ENCODE measurements at places on chromosomes 7 and 10.
A peak's percentile ranks its signal among the peaks of the same experiment; 100 is the strongest.

GRCh38 chr10:13222566-13222965 lies 11.6 kb downstream of the UCMA start:
- no peak for DNase-seq

DNA sequence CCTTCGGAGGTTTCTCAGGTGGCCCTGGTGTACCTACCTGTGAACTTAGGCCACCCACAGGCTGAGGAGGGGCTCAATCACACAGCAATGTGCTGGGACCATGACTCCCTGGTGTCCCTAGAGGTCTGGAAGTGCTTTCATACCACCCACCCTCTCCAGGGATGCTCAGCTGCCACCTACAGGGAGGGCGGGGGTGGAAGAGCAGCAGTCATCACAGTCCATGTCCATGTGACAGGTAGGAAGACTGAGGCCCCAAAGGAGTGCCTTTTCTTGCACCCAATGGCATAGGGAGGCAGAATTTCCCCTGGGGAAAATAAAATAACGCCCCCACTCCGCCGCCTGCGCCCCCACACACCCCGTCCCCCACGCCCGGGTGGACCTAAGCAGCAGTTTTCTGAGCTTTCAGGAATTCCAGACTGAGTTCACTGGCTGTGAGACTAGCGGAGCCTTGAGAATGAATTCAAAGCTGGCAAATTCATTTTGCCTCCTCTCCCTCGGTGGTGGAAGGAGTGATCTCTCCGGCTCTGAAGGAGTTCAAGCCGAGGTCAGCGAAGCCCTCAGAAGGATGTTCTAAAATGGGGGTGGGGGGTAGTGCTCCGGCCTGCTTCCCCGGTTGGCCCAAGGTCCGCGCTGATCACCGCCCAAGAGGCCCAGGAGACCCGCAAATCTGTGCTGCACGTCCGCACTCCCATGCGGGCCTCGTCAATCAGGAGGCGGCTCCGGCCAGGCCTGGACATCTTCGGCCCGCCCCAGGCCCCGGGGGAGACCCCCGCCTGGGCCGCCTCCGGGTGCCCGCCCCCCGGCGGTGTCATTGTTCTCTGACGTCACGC lies 2.1 kb upstream of the ZMIZ1 start:
- no peak for DNase-seq

GRCh38 chr10:37752334-37752875 lies 105.0 kb downstream of the ZNF248 start:
- DNase-seq = no peak

GRCh38 chr10:23643111-23643780 lies 204.4 kb downstream of the OTUD1 start:
- DNase-seq = no peak

- peak; percentile 10 for DNase-seq
These were observed 99.9 kb downstream of the TRIL start for GRCh38 chr7:28858206-28858605.

DNA sequence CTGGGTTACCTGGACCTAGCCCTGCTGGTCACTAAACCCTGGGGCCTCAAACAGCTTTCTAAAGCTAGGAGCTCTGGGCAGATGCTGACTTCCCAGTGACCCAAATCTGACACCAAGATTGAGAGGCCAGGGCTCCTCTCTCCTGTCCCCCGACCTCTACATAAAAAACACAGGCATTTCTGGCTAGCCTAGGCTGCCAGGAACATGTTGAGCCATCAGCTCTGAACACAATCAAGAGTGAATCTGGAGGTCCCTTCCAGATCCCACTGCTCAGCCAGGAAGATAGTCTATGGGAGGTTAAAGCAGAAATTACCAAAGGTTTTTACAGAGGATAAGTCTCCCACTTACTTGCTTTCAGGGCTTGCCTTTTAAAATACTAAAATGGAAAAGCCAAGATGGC lies 22.1 kb upstream of the PDE1C start:
- no peak for DNase-seq

- no peak for DNase-seq
These were observed 121.1 kb downstream of the NKX6-2 start for GRCh38 chr10:132664883-132665282.

- DNase-seq = no peak
These were observed 33.1 kb upstream of the RPA3 start for GRCh38 chr7:7751243-7752092.

DNA sequence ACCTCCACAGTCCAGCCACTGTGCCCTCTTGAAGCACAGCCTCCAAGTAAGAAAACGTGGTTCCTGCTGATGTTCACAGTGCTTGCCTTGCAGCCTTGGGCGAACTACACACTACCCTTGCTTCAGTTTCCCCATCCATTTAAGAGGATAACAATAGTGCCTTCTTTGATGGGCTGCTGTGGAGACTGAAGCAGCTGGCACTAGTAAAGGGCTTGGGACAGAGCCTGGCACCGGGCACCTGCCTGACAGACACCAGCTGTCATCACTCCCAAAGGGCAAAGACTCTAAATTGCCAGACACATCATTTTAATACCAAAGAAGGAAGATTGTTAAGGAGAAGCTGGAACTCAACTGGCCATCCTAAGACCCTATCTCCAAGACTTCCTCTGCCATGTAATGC lies 3.1 kb upstream of the C10orf90 start:
- DNase-seq = no peak

GRCh38 chr10:58003945-58004344 lies 263.7 kb downstream of the IPMK start:
- DNase-seq = no peak

- DNase-seq = no peak
These were observed 90.1 kb upstream of the PIK3CG start for GRCh38 chr7:106774768-106775551.

- DNase-seq = no peak
These were observed 50.3 kb upstream of the EGR2 start for GRCh38 chr10:62866451-62866850.

GRCh38 chr7:157675427-157675927 lies 338.7 kb downstream of the DNAJB6 start:
- no peak for DNase-seq

DNA sequence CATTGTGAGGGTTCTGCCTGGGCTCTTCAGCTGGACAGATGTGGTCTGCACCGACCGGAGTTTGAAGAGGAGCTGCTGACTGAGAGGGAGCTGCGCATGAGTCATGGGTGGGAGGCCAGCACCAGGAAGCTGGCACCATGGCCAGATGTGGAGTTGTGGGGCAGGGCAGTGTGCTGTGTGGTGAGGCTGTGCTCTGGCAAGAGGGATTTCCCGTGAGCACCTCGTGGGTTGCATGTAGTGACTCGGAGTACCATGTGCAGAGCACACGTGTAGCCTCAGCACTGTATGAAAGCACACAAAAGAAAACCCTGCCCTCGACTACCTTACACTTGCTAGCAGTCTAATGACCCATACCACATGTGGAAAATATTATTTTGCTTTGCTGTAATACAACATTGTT lies 103.4 kb downstream of the WNT2 start:
- DNase-seq = no peak

GRCh38 chr7:105916603-105917002 lies 40.2 kb upstream of the ATXN7L1 start:
- DNase-seq = no peak

- DNase-seq = no peak
These were observed 27.2 kb downstream of the EZH2 start for GRCh38 chr7:148856891-148857290.

DNA sequence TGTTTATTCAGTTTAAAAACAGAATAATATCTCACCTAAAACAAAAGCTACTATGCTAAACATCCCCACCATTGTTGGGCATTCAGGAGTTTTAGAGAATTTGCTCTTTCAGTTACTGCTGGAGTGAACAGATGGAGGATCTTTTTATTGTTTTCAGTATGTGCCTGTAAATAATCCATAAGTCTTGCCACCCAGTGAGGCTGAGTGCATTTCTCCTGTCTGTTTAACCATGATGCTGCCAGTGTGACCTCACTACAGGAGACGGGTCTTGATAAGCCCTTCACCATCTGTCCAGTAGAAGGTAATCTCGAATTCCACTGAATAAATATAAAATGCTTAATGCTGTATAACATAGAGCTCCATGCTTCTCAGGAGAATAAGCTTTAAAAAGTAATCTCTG lies 430.9 kb downstream of the POM121L12 start:
- no peak for DNase-seq

DNA sequence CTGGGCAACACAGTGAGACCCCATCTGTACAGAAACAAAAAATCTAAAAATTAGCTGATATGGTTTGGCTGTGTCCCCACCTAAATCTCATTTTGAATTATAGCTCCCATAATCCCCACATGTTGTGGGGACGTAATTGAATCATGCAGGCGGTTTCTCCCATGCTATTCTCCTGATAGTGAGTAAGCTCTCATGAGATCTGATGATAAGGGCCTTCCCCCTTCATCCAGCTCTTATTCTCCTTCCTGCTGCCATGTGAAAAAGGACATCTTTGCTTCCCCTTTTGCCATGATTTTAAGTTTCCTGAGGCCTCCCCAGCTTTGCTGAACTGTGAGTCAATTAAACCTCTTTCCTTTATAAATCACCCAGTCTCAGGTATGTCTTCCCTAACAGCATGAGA lies 136.5 kb downstream of the SFMBT2 start:
- DNase-seq = no peak

GRCh38 chr7:140358412-140359051 lies 39.8 kb downstream of the SLC37A3 start:
- DNase-seq = no peak

DNA sequence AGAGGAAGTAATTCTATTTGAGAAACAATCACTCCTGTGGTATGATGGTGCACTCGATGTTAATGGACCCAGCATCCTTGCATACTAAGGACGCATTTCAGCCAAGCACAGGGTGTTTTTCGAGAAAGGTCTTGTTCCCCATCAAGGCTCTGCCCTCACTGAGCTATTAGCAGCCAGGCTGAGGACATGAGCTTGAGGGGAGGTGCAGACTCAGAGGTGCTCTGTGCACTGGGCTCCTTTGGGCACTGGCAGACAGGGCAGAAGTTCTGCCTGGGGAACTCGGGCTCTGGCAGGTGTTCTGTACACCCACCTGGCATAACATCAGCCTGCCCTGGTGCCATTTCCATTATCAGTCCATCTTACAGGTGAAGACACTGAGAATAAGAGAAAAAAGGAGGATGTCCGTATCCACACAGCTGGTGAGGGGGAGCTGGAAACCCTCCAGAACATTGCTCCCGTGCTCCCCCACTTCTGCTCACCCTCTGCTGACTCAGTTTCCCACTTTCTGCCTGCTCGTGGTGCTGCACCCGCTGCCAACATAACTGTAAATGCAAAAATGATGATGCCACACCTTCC lies 92.7 kb upstream of the RET start:
- DNase-seq = no peak

DNA sequence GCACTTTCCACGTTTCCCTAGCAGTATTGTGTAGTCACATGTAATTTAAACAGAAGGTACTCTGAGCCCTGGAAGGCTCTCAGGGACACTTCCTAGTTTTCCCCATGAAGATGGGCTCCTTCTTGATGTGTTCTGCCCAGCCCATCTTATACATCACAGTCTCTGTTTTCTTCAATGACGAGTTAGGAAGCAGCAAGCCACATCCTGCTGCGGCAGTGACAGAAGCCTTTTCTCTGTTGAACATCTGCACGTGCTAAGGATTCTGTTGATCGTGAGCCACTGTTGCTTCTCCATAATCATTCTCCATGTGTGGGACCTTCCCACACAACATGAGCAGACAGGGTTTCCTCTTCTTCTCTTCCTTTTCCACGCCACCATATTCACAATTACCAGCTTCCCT lies 298.0 kb upstream of the IMMP2L start:
- DNase-seq = no peak

GRCh38 chr10:89526358-89526757 lies 9.0 kb downstream of the SLC16A12 start:
- DNase-seq = no peak

DNA sequence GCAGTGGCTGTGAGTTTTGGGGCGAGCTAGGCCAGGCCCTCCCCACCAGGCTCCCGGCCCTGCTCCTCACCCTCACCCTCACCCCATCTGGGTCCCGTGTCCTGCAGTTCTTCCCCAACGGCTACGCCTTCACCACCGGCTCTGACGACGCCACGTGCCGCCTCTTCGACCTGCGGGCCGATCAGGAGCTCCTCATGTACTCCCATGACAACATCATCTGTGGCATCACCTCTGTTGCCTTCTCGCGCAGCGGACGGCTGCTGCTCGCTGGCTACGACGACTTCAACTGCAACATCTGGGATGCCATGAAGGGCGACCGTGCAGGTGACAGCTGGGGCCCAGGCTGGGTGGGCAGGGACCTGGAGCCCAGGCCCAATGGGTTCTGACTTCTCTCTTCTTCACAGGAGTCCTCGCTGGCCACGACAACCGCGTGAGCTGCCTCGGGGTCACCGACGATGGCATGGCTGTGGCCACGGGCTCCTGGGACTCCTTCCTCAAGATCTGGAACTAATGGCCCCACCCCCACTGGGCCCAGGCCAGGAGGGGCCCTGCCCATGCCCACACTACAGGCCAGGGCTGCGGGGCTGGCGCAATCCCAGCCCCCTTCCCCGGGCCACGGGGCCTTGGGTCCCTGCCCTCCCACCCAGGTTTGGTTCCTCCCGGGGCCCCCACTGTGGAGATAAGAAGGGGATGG lies 4.9 kb downstream of the GNB2 start:
- no peak for DNase-seq

- DNase-seq = peak; percentile 94
These were observed 138.1 kb upstream of the THSD7A start for GRCh38 chr7:11970132-11970531.

- no peak for DNase-seq
These were observed 799 bp downstream of the VAX1 start for GRCh38 chr10:117137031-117137910.

DNA sequence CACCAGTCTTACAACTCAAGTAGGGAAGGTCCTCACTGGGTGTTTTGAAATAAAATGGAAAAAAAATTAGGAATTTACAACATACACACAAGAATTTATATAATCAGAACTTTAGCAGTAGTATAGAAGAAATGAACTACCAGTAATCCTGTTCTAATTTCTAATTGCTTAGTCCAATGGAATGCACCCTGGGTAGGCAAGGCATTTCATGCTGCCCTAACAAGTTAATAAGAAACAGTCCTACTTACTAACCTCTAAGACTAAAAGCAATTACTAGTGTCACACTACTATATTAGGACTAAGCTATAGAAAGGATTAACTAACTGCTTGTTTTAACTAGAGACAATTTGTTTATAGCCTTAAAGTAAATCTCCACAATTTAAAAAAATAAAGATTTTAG lies 158.1 kb downstream of the BTAF1 start:
- DNase-seq = no peak

GRCh38 chr10:44874166-44874565 lies 37.0 kb upstream of the TMEM72 start:
- peak; percentile 43 for DNase-seq

- no peak for DNase-seq
These were observed 110.3 kb upstream of the SP8 start for GRCh38 chr7:20896996-20897395.

GRCh38 chr7:47333959-47334358 lies 248.0 kb downstream of the TNS3 start:
- DNase-seq = no peak

- no peak for DNase-seq
These were observed 72.5 kb downstream of the CCDC6 start for GRCh38 chr10:59833810-59834209.

- DNase-seq = no peak
These were observed 379.7 kb downstream of the RPS24 start for GRCh38 chr10:78413076-78414055.

- DNase-seq = no peak
These were observed 203.6 kb upstream of the MKLN1 start for GRCh38 chr7:131124001-131124629.

Data from LNCaP clone FGC (cell line).